ENCODE measurements at places on chromosomes 1 and 21.

DNA sequence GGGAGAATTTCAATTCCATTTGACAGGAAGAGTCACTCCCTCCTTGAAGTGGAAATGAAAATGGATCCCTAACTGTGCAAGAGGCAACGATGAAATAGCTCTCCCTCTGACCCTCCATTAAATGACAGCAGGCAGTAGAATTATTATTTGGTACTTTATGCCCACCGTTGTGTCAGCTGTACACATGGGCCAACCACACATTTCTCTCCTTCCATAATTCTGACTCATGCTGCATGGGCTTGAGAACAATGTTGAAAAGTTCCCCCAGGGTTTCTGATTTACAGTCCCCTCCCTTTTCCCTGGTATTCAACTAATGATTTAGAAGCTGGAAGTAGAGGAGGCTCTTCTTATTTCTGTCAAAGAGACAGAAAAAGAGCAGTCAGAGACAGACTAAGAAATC is 103.5 kb downstream of the RGS7 start:
- DNase-seq, result peak; percentile 23

GRCh38 chr21:18411565-18411964 is 8.0 kb upstream of the TMPRSS15 start:
- no peak for DNase-seq

GRCh38 chr1:118898712-118899111 is 89.4 kb downstream of the TBX15 start:
- no peak for DNase-seq

DNA sequence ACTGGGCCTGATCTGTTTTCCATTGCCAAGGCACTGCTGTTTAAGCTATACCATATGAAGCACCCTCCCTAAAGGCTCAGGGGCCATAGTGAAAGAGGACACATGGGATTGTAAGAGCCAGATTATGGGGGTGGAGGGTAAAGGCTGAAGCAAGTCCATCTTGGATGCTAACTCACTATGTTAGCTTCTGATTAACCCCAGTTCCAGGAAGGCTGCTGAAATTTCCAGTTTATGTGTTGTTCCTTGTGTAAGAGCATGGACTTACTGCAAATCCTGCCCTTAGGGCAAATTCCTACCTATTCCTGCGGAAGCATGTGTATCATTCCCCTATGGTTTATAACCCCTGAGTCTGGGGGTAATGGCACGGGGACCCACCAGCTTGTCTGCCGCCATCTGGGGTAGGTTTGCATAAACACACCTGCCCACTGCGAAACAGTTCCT is 91.8 kb upstream of the SERBP1 start:
- no peak for DNase-seq

GRCh38 chr1:210446479-210446878 is 117.8 kb downstream of the HHAT start:
- no peak for DNase-seq

GRCh38 chr1:84481317-84481716 is 2.3 kb downstream of the RPF1 start:
- no peak for DNase-seq

GRCh38 chr1:89550995-89551394 is 26.4 kb downstream of the LRRC8B start:
- no peak for DNase-seq

DNA sequence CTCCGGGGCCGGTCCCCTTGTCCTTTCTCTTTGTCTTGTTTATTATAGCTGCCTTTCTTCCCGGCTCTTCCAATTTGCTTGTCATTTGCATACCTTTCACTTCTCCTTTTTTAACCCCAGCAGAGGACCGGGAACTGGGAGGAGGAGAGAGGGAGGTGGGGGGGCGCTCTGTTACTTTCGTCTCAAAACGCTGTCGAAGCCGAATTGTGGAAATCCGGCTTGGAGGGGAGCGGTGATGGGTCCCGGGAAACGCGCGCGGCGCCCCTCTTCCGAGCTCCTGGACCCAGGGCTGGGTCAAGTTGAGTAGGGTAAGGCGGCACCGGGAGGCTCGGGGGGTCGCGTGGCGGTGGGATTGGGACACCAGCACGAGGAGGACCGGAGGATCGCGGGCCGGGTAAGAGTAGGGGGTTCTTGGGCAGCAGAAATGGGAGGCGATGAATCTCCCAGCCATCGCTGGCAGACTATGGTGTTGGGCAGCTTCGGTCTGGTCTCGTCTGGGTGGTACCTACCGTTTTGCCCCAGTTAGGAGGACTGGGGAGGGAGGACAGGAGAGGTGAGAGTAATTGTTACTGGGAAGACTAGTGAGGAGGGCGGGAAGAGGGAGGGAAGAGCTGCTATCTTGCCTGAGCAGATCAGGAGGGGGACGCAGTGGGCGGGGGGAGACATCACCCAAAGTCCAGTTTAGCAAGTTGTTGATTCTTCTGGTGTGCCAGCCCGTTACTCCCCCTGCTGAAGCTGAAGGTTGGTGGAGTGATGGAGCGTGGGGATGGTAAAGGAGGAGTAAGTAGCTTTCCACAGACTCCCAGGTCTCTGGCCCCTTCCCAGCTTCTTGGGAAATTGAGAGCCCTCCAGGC is 1.5 kb downstream of the PROX1 start:
- no peak for DNase-seq

DNA sequence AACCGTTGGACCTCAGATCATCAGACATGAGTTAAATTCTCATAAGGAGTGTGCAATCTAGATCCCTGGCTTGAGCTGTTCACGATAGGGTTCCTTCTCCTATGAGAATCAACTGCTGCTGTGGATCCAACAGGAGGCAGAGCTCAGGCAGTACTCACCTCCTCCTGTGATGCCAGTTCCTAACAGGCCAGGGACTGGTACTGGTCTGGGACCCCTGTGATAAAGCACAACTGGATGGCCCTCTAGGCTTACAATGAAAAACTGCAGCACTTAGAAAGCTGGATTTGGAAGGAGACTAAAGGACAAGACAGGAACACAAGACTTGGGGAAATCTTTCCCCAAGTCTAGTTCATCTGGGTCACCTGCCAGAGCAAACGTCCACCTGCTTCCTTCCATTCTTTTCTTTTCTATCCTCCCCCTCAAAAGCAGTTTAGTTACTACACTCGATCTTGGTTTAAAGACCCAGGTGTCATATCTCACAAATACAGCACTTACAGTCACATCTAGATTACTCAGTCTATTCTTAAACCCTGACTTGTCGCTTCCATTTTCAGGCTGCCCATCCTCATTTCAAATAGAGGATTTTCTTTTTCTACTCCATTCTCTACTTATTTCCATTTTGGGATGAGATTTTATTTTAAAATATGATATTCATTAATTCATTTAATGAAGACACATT is 59.8 kb downstream of the PTPN14 start:
- no peak for DNase-seq

GRCh38 chr1:159010391-159010790 is 684 bp downstream of the IFI16 start:
- DNase-seq, result no peak

DNA sequence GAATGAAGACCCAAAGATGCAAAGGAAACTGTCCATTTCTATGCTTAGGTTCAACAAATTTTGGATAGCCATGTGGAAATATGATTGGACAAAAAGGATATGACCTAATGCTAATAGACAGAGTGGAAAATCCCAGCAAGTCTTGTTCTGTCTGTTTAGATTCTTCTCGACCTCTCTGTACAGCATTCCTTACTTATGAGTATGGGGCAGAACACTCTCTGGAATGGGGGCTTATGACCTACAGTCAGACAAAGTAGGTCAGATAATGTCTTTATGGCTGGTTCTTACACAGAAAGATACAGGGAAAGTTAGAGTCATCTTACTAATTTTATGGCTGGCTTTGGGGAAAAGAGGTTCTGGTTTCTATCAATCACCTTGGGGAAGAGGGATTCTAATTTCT is 2.8 kb downstream of the GCSAML start:
- no peak for DNase-seq

DNA sequence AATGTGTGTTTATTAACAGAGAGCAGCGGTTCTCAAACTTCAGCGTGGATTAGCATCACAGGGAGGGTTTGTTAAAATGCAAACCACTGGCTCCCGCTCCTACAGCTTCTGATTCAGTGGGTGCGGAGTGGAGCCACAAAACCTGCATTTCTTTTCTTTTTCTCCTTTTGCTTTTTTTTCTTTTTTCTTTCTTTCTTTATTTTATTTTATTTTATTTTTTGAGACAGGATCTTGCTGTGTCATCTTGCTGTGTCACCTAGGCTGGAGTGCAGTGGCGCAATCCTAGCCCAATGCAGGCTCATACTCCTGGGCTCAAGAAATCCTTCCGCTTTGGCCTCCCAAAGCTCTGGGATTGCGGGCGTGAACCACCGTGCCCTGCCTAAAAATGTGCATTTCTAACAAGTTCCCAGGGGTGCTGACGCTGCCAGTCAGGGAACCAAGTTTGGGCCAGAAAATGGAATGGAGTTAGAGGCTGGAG is 20.9 kb upstream of the SLC1A7 start:
- no peak for DNase-seq
